Activated naive CD4-positive, alpha-beta T cell treated with anti-CD3 and anti-CD28 coated beads for 36 hours (primary cell): ENCODE measurements at places on chromosomes 2 and 18. TPM values are rescaled to one million over a fixed set of nuclear protein-coding genes. Genes with fewer than 3 reads are reported as not detected.

NYAP2 gene
- not detected for total RNA-seq

NEU4 gene
- total RNA-seq, result not detected

DNA sequence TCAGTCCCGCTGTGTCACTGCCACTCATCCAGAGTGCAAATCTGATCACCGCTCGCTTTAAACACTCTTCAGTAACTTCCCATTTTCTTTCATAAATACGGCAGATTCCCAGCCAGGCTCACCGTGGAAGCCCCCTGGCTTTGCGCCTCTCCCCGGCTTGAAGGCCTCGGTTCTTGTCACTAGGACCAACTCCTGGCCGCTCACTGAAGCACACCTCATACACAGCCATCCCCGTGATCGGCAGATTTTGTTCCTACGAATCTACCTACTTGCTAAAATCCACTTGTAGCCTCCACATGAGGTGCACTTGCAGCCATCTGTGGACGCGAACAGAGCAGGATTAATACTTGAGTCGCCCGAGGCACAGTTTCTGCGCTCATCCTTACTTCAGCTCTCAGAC is 462.4 kb upstream of the MYT1L start:
- H3K36me3 ChIP-seq, result no peaks in the 10 kb centered on the region
- no peak overlapping the region for H3K27ac ChIP-seq
- DNase-seq, result no peak
- H3K27me3 ChIP-seq, result peaks cover 4% of the 10 kb centered on the region
- H3K4me3 ChIP-seq, result no peak overlapping the region
- no peaks in the 10 kb centered on the region for H3K4me1 ChIP-seq

GRCh38 chr18:31860488-31860887 is 82.4 kb downstream of the TRAPPC8 start:
- no peak overlapping the region for H3K4me3 ChIP-seq
- H3K27me3 ChIP-seq, result no peaks in the 10 kb centered on the region
- no peak overlapping the region for H3K27ac ChIP-seq
- H3K4me1 ChIP-seq, result no peaks in the 10 kb centered on the region
- peaks cover 21% of the 10 kb centered on the region for H3K36me3 ChIP-seq
- no peak for DNase-seq

DNA sequence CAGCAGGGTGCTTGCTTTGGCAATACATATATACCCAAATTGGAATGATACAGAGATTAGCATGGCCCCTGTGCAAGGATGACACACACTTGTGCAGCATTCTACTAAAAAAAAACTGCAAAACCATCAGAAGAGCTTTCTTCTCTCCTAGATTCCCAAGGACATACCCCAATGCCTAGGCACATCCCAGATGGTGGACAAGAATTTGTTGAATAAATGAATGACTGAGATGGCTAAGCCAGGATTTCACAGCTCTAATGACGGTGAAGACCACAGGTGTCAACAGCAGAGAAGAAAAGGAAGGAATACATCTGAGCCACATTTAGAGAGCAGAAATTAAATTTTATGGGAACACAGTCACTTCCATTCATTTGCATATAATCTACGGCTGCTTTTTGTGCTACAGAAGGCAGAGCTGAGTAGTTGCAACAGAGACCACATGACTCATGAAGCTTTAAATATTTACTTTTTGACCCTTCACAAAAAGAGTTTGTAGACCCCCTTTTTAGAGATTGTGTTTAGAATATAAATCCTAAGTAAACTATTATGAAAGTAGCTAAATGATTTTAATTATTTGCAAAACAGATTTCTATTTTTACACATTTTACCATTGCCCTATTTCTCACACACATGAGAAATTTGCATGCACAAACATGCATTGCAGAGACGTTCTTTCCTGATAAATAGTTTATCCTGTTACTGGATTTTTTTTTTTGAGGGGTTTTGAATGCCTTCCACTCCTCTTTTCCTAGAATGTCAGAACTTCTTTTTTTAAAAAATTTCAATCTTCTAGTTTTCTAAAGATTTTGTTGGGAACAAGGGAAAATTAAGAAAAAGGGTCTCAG is 119.0 kb downstream of the PMAIP1 start:
- DNase-seq, result no peak
- H3K4me3 ChIP-seq, result no peak overlapping the region
- H3K4me1 ChIP-seq, result no peaks in the 10 kb centered on the region
- H3K27me3 ChIP-seq, result peaks cover 13% of the 10 kb centered on the region
- H3K36me3 ChIP-seq, result no peaks in the 10 kb centered on the region

- no peaks in the 10 kb centered on the region for H3K4me1 ChIP-seq
- no peak for DNase-seq
- no peaks in the 10 kb centered on the region for H3K36me3 ChIP-seq
- H3K4me3 ChIP-seq, result no peak overlapping the region
- no peak overlapping the region for H3K27ac ChIP-seq
- peaks cover 12% of the 10 kb centered on the region for H3K27me3 ChIP-seq
These were observed 9.3 kb downstream of the ST6GAL2 start for GRCh38 chr2:106876699-106877098.
